Activated CD4-positive, alpha-beta T cell treated with anti-CD3 and anti-CD28 coated beads, Interleukin-2, amount 50 U/mL, for 24 hours (primary cell): ENCODE measurements at places on chromosomes 6 and 20.

- DNase-seq = no peak
Observed at GRCh38 chr6:6659600-6660327, 71.2 kb downstream of the LY86 start.

GRCh38 chr6:110816677-110817076, 1.4 kb upstream of the CDK19 start:
- no peak for DNase-seq

- no peak for DNase-seq
Observed at GRCh38 chr6:14059791-14060436, 57.7 kb upstream of the CD83 start.

DNA sequence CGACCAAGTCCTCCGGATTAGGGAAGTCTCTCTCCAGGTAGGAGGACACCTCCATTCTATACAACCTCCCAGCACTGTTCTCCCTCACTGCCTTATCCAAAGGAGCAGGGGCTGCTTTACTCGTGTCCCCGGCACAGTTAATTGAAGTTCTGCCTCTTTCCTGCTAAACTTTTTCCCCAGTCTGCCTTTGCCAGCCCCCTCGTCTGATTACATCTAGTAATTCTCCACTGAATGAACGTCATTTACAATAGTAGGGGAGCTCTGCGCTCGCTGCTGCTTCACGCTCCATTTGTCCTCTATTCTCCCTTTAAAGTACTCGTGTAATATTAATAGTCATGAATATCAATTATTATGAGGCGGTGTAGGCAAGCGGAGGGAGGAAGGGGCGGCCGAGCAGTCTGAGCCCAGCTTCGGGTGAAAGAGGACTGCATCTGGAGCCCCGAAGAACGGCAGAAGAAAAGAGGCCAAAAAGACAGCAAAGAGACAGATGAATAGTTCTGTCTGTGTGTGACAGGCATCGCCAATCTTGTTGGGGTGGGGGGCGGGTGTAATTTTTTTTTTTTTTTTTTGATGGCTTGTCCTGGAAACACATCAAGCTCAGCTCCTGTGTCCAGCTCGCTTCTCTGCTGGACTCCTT, 2.9 kb downstream of the TFAP2B start:
- DNase-seq = no peak

GRCh38 chr20:14117768-14118167, 122.5 kb downstream of the MACROD2 start:
- DNase-seq = no peak

GRCh38 chr6:102907181-102907580, 1513.7 kb downstream of the GRIK2 start:
- no peak for DNase-seq

- DNase-seq = no peak
Observed at GRCh38 chr6:53961679-53962370, 149.4 kb upstream of the MLIP start.

DNA sequence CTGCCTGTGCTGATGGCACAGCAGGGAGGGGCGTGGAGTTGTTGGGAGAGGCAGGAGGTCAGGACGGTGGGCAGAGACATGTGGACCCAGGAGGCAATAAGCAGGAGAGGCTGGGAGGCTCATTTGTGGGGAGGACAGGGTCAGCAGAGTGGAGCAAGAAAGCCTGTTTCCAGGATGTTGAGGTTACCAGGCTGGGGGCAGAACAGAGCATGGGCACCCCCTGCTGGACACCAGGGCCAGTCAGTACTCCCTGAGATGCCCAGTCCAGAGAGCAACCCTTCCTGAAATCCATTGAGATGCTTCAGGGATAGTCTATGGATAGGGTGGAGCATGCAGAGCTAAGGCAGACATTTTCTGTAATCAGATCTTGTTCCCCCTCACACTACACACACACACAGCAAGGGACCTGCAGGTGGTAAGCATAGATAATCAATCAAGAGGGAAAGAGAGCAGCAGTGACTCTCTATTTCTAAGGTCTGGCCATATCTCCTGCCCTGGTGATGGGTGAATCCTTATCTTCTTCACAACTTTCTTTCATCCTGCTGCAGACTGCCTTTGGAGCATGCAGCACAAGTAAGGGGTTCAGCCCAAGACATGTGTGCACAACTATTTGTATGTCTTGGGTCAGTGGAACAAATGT, 41.7 kb downstream of the MOCS1 start:
- DNase-seq = no peak

DNA sequence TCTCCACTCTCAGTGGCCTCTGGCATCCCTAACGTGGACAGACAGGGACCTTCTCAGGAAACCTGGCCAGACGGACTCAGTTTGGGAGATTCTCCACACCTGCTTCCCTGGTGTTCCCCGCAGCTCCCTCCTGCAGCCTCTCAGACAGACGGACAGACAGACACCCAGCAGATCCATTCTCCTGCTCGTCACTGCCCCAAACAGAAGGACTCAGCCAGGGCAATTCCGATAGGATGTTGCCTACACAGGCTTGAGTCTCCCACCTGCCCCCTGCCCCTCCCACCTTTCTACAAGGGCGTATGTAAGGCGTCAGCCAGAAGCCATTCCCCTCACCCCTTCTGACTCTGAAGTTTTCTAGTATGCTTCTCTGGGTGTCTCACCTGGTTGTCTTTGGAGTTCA, 428 bp downstream of the CCM2L start:
- DNase-seq = no peak

DNA sequence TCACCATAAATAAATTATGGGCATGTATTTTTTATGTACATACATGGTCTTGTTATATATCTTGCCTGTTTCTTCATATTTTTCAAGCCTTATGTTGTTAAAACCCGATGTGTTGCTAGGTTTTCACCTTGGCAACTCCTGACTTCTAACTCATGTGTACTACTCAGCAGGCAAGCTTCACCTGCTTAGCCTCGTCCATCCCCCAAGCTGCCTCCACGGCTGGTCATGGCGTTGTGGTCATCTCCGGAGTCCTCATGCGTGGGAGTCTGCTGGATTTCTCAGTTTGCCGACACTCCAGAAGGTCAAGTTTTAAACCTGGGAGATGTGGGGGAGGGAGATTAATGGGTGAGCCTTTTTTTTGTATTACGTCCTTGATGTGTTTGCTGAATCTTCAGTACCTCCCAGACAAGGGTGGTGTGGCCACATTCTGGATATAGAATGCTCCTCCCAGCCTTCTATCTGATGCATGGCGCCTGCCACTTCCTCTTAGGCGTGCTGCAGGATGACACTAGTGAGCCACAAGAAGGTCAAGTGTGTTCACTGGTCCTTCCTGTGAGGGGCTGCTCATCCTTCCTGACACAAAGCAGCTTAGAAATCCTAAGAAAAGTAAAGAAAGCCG, 26.6 kb upstream of the EDN3 start:
- no peak for DNase-seq

DNA sequence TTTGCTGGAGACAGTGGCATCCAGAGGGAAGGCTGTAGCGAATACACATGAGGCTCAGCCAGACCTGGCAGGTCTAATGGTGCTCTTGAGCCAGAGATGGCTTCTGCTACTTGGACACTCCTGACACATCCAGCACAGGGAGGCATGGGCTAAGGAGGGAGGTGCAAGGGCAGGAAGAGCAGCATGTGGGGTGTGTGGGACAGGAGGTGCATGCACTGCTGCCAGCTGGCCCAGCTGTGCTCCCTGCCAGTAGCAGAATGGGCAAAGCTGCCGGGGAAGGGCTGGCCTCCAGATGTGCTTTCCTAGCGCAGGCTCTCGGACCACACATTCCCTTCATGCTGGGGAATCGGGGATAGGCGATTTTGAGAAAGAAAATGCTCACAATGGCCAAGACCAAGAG, 309.2 kb downstream of the CDC5L start:
- no peak for DNase-seq

DNA sequence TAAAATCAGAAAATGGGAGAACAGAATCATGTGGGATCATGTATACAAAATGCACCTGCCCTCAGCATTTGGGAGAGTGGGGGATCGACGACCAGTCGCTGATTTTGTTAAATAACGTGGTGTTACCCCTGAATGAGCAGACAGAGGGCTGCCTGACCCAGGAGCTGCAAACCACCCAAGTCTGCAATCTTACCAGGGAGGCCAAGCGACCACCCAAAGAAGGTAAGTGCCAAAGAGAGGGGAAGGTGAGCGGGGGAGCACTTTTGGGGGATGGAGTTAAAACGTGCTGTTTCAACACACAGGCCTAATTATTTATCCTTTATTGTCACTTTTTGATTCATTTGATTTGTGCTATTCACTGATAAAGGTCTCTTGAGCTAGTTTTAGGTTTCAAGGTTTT, 4.1 kb downstream of the ADGRB3 start:
- no peak for DNase-seq

DNA sequence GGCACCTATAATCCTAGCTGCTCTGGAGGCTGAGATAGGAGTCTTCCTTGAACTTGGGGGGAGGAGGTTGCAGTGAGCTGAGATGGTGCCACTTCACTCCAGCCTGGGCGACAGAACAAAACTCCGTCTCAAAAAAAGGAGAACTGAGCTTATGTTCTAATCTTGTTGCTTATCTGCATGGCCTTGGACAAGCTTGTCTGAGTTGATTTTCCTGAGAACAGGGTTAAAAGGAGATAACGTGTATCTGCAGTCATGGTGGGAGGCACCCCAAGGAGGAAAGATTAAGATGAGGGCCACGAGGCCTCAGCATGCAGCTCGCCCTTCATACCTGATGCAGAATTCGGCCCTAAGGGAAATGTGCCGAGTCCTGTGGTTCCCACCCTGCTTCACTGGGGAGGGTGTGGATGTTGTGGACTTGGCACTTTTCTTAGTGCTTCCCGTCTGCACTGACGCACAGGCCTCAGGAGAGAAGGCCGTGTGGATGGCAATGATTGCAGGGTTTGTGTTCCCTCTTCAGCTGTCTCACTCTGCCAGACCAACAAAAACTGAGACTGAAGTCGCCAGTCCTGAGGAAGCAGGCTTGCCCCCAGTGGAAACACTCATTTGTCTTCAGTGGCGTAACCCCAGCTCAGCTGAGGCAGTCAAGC, 56.3 kb downstream of the EZR start:
- DNase-seq = no peak

DNA sequence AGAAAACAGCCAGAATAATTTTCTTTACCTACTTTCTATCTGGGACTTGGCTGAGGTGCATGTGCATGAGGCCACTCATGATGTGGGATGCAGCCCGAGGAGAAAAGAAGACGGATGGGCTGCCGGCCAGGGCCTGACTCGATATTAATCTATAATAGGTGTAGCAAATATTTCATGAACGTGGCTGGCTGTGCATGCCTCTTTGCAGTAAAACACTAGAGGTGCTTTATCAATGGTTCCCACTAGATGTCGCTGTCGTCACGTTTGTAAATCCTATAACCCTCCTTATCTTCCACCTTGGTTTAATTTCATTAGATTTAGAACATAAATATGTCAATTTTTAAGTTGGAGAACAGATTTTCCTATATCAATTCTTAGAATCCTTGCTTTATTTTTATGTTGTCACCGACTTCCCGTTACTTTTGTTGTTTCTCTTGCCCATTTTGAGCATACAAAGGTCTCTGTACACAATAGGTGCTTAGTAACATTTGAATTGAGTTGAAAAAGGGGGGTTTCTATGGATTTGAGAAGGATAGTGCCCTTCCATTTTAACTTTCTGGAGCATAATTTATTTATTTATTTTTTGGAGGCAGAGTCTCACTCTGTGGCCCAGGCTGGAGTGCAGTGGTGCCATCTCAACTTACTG, 19.6 kb upstream of the FERMT1 start:
- no peak for DNase-seq

DNA sequence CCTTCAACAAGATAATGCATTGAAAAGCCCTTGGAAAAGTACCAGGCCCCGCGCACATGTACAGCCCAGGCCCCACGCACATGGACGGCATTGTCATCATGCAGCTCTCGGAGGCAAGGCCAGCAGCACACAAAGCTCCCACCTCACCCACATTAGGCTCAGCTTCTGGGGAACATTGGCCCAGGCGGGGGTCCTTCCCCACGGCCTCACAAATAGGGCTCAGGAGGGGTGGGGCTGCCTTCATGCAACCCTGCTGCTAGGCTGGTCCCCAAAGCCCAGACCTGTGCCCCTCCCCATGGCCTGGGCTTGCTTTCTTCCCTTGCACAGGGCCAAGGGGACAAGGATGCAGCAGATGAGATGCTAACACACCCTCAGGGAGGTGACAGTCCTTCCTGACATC, 26.7 kb downstream of the NPEPL1 start:
- no peak for DNase-seq

DNA sequence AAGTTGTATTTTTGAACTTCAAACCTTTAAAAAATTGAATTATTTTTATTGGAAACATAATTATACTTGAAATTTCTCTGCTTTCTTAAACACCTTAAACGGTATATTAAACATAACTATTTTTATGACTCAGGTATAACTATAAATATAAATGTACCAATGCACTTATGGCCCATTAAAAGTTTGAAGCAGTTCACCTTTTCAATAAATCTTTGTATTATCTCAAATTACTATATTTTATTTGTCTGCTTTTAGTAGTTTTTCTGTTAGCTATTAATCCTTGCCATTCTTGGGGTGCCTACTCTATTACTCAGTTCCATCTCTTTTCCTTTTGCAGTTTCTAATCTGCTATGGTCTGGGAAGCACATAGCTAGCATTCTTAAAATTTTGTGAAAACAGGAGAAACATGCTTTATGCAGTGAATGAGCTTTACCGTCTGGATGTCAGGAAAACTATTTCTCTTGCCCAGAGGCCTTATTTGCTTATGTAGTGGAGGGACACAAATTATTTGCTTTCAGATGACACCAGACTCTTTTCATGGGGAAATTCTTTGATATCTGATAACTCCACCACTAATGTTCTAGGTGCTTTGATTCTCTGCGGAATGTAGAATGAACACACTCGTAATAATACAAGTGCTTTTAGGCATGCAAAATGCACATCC, 378.9 kb upstream of the CITED2 start:
- DNase-seq = no peak

- DNase-seq = no peak
Observed at GRCh38 chr6:121645100-121645745, 209.8 kb downstream of the GJA1 start.

DNA sequence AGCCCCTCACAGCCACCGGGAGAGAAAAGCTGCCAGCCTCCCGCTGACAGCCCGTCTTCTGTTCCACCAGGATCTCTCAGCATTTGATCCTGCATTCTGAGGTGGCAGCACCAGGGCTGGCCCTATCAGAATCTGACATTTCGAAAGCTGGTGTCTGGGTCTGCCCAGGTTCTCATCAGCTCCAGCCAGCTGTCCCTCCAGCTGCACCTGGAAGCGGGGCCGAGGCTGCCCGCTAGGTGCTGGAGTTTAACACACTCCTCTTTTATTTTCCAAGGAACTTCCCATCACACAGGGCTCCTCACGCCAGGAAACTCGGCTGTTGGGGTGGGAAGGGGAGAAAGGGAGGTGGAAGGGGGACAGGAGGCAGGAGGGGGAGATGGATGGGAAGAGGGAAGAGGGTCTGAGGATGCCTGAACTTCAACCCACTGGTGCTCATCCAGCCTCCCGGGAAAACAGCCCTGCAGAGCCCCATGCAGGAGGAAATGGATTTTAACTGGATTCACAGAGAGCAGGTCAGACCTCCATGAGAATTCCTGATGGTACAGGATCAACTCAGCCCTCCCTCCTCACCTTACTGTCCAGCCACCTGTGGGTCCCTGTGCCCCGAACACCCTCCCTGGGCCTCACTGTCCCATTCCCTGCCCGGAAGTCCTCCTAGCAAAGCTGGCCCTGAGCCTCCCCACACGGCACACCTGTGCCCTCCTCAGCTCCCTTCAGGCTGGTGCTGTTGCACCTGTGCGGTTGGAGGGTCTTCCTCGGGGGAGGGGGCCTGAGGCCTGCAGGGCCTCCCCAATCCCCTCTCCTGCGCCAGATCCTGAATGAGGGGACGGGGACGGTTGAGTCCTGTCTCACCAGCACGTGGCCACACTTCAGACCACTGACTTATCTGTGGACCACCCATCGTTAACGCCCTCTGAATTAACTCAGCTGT, 3.9 kb upstream of the LSM14B start:
- no peak for DNase-seq

- DNase-seq = no peak
Observed at GRCh38 chr20:53557130-53557529, 36.5 kb downstream of the ZNF217 start.
